Posterior vena cava (tissue), 2 donors: ENCODE measurements at places on chromosomes 1 and 21. TPM values are rescaled to one million over a fixed set of nuclear protein-coding genes. Genes with fewer than 3 reads are reported as not detected.

GRCh38 chr21:23811805-23812204, 1795.5 kb downstream of the MRPL39 start:
- no peak for DNase-seq

DNA sequence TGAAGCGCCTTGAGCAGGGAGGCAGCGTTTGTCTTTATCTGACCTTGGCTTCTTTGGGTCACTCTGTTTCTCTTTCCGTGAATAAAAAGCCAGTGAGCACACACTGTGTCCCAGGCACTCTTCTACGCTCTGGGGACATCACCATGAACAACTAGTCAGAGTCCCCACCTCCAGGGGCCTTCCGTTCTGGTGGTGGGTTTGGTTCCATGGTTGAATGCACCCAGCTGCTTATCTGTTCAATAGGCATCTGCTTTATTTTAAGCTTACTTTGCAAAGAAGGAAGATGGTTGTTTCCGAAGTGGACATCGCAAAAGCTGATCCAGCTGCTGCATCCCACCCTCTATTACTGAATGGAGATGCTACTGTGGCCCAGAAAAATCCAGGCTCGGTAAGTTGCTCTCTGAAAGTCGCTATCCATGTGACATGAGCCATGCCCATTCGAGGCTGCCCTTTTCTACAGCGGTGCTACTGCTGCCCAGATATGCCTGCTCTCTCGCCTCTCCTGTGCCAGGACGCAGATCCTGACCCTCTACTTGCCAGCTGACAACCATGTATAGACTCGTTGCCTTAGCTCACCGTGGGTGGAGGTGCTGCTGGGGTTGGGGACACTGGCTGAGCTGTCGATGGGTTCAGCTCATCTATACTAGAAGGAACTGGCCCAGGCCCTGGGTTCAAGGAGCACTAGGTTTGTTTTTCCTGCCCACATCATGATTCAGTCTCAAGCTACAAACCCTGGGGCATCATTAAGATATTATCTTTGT, 5.9 kb downstream of the MX1 start:
- DNase-seq = peak; percentile 52

Gene CADM3
- total RNA-seq = 45.0 TPM

Gene LAPTM5
- total RNA-seq = 80.1 TPM

Gene SLC9C2
- not detected for total RNA-seq

DNA sequence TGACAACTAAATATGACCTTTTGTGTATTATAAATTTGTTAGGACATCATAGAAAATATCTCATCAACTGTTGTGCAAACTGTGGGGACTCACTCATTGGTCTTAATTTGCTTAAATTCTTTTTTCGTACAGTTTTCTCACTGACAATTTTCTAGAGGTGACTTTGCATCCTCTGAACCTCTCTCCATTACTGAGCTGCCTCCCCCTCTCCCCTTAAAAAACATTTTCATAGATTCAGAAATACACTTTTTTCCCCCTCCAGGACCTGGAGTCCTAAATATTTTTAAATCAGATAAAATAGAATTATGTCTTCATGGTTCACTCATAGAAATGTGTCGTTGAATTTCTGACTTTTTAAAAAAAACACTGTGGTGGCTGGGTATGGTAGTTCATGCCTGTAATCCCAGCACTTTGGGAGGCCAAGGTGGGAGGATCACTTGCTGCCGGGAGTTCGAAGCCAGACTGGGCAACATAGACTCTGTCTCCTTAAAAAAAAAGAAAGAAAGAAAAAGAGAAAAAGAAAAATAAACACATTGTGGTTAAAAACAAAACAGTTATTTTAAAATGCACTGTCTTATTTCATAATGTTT, 1.5 kb downstream of the CNST start:
- DNase-seq = no peak

GRCh38 chr1:228141226-228142044, 1.4 kb downstream of the GUK1 start:
- peak; percentile 87 for DNase-seq

Gene ZNF593OS
- not detected for total RNA-seq

- DNase-seq = no peak
These were observed 94.3 kb upstream of the C1orf105 start for GRCh38 chr1:172326136-172326535.

- no peak for DNase-seq
These were observed 370.8 kb downstream of the RWDD3 start for GRCh38 chr1:95604771-95605170.

Gene FCAMR
- not detected for total RNA-seq

Gene TTC24
- total RNA-seq = not detected

GRCh38 chr1:85433096-85433495, 31.9 kb downstream of the DDAH1 start:
- DNase-seq = no peak

DNA sequence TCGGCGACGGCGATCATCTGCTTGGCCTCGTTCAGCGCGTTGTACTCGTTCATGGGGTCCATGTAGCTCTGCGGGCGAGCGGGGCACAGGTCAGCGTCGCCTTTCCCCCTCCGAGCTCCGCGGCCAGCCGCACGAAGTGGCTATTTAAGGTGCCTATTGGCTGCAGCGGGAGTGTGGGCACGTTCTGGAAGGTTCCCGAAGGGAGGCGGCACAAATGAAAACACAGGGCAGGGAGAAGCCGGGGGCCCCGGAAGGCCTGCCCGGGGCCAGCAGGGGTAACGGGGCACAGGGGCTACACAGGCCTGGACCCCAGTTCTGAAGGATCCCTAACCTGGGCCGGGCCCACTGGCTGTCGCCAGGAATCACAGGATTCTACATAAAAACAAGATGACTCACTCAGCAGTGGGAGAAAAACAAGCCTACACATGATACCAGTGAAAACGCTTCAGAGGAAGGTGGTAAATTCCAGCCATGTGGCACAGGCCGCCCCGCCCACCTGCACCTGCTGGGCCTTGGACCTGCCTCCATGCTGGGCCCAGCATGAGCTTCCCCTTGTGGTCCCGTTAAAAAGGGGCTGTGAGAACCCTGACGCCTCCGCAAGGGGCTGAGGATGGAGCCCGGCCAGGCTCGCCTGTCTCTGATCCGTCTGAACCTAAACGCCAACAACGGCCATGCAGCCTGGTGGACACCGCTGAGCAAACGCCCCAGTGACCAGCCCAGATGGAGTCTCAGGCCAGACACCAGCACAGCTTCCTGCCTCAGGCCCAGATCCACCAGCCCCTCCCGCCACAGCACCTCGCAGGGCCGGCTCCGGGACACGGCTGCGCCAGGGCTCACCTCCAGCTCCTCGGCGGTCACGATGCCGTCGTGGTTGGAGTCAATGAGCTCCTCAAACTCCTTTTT, 3.9 kb upstream of the TNFRSF4 start:
- DNase-seq = no peak

- DNase-seq = no peak
These were observed 3.1 kb upstream of the NID1 start for GRCh38 chr1:236067854-236068454.

DNA sequence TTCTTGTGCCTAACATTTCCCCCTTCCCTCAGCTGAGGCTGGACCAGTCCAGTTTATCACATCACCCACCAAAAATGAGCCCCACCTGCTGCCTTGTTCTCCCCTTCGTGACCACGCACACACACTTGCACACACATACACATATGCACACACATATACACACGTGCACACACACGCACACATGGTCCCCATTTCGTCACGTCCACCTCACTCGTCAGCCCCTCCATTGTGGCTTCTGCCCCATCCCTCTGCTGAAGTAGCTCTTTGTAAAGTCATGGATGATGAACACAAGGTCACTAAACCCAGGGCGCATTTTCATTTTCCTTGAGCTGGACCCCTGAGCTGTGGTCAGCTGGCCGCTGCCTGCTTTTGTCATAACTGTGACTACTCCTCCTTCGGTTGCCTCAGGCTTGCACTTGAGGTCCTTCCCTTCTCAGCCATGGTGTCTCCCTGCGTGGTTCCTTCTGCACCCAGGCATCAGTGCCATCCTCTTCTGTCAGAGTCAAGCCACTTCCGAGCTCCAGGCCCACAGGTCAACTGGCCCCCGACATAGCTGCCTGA, 93.8 kb downstream of the SYT2 start:
- DNase-seq = peak; percentile 70

DNA sequence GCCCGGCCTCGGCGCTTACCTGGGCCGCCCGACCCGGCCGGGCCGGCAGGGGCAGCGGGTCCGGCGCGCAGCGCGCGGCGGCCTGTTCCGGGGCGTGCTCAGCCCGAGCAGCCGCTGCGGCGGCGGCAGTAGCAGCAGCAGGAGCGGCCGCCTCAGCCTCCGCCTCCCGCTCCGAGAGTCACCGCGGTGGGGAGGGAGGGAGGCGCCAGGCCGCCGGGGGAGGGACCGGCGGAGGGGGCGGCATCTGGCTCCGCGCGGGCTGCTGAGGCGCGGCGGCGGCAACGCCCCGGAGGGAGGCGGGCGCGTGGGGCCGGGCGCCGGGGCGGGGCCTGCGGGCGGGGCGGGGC, at the start of gene CTNNBIP1:
TSS of gene CTNNBIP1 (minus strand) at position 194 of the 347 bp plus-strand sequence. CDS start 38,205 bp downstream, outside the sequence.
- no peak for DNase-seq

Gene KIRREL1
- total RNA-seq = 57.9 TPM
